ENCODE measurements at places on chromosomes 4 and X.

GRCh38 chrX:8192276-8192675 is 21.2 kb upstream of the VCX2 start:
- DNase-seq, result no peak

GRCh38 chrX:17968367-17968766 is 107.3 kb upstream of the RAI2 start:
- DNase-seq, result no peak

- DNase-seq, result no peak
Measured at GRCh38 chr4:22877486-22878052, 184.8 kb downstream of the GBA3 start.

DNA sequence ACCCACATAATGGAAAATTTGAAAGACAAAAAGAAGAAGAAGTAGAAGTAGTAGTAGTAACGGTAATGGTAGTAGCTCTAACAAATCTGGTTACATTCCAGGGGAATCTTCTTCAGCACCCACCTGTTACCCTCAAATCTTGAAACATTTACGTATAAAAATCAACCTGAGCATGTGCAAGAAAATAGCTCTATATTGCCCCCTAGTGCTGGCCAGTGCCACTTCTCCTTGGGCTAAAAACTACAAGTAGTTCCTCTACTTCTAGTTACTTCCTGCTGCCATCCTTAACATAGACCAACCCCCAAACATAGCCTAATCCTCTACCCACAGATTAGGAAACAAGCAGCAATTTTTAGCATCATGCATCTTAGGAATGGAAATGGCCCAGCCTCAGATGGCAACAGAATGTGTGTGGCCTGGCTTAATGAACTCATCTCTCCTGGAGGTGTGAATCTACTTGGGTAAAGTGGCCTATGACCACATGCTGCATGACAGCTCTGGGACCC is 3.1 kb downstream of the PDGFC start:
- peak; percentile 71 for DNase-seq

DNA sequence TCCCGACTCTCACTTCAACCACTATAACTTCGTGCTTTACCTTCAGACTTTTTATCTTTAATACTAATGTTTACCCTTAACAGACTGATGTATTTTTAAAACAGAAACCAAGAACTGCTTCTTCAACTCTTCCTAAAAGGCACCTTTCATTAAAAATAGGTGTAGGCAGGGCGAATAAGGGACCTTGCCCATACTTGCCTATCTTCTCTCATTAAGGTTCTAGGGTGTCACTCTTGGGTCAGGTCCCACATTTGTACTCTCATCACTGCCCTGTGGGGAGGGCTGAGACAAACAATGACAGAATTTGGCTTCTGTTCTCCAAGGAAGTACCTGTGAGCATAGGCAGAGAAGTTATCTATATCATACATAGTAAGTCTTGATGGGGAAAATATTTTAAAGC is 69.7 kb downstream of the ANKRD50 start:
- no peak for DNase-seq

GRCh38 chr4:118752551-118752950 is 67.4 kb downstream of the METTL14 start:
- DNase-seq, result no peak

DNA sequence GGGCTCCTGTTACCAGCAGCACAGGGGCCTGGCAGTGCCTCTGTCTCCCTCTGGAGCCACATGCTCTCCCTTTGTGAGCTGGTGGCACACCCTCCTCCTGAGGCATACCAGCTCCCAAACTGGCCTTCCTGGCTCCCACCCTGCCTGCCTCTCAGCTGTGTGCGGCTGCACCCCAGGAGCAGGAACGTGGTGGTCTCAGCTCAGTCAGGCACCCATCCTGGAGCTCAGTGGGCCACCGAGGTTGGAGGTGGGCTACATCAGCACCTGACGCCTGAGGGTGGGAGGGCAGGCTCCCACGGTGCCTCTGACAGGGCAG is 85.9 kb upstream of the NKX1-1 start:
- no peak for DNase-seq

GRCh38 chr4:40395908-40396793 is 61.0 kb downstream of the CHRNA9 start:
- no peak for DNase-seq

DNA sequence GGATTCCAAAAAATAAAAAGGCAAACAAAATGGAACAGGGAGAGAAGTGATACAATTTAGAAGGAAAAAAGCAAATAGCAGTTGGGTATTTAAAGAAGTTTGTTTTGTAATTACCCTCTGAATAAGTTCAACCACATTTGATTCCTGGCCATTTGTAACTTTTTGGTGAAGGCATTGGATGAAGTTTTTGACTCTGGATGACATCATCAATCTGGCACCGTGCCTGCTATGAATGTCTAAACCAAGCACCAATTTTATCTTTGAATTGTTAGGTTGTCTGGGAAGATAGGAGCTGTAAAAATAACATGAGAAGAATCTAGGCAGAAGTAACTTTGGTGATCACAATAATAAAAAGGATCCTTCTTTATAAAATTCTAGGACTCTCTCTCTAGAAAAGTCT is 29.5 kb downstream of the TMPRSS11A start:
- no peak for DNase-seq

DNA sequence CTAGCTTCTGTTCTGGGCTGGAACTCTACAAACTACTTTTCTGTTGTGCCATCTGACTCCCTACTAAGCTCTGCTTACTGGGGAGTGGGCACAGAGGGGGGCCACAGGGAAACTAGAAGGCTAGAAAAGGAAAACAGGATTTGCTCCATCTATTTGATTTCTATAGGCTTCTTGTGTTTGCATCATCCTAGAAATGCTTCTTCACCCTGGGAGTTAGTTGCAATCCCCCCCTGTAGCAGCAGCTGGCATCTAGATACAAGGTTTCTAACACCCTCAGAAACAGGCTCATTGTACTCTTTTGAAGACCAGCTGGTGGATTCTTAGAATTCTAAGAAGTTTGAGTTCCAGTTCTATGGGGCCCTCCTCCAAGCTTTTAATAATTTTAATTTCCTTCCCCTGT is 213.4 kb downstream of the TMA16 start:
- DNase-seq, result no peak

DNA sequence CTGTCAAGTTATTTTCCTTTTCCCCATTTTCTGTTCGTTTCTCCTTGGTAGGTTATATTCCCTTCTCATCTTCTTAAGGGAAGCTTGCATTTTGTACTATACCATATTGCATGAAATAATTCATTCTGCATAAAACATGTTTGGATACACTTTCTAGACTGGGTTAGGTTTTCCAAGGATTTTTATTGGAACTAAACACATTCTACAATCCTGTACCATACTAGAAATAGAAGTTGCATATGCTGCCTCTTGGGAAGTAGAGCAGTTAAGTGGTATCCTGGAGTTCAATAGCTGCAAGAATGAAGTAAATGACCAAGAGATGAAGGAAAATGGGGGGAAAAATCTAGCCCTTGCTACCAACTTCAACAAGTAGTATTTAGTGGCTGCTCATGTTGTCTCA is 393.7 kb upstream of the SLIT2 start:
- no peak for DNase-seq

DNA sequence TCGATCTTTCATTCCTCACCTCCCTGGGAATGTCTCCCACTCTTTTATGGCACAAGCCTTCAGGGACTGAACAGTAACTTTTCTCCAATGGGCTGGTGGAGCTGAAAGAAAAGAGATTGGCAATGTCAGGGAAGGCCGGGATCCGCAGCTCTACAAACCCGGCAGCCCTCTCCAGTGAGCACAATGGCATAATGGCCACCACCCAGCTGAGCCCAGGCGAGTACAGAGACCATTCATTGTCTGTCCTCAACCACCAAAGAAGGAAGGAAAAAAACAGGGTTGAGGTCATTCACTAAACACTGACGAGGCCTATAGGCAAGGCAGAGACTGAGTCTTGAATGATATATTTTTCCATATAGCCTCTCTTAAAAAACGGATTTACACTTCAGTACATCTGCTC is 3.6 kb downstream of the GEMIN8 start:
- DNase-seq, result no peak

DNA sequence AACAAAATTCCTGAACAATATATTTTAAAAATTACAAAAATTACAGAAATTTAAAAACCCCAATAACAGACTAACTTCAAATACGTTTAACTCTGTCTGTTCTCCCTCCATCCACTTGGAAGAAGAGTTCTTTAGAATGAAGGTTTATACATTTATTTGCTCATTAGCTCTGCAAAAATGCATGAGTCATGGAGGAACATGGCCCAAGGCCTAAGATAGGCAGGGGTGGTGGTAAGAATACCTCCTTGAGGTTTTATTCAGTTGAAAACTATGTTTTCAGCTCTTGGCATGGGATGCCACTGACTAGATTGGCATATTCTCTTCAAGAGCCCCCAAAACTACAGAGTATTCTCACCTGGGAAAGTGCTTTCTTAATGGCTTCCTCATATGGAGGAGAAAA is 8.8 kb upstream of the LRRC66 start:
- DNase-seq, result no peak

DNA sequence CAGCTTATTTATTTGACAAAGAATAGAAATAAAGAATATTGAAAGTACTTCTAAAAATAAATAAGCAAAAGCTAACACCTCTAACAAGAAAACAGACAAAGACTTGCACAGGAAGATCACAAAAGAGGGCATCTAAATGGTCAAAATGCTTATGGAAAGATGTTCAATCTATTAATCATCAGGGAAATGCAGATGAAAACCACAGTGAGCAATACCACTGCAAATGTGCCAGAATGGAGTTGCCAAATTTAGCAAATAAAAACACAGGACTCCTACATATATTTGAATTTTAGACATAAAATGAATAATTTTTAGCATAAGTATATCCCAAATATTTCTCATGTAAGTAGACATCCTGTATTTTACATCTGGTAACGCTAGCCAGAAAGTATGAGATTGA is 56.1 kb upstream of the HPGD start:
- DNase-seq, result no peak

DNA sequence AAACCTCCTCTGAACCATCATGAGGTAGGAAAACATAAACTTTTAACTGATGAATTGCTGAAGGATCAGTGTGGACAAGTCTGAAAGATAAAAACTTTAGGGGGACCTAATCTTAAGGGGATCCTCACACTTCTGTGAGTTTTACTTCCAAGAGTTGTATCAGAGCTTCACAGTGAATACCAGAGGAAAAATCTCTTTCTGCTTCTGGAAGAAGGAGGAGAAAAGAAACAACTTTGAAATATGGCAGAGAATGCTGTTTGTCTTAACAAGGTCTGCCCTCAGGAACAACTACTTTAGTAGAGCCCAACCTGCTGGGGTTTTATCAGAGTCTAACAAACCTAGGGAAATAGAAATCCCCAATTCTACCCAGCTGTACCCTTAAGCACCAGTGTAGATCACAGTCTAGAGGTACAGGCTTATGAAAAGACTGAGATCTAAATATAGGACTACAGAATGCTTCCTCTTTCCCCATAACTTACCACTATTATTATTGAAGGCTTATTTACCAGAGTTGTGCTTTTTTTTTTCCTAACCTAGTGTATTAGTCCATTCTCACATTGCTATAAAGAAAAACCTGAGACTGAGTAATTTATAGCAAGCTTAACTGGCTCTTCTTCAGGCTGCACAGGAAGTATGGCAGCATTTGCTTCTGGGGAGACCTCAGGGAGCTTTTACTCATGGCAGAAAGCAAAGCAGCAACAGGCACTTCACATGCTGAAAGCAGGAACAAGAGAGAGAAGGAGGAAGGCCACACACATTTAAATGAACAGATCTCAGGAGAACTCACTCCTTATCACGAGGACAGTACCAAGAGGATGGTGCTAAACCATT is 167.9 kb downstream of the CAMK2D start:
- no peak for DNase-seq

- DNase-seq, result no peak
Measured at GRCh38 chrX:135331525-135331924, 22.2 kb downstream of the ETDC start.

DNA sequence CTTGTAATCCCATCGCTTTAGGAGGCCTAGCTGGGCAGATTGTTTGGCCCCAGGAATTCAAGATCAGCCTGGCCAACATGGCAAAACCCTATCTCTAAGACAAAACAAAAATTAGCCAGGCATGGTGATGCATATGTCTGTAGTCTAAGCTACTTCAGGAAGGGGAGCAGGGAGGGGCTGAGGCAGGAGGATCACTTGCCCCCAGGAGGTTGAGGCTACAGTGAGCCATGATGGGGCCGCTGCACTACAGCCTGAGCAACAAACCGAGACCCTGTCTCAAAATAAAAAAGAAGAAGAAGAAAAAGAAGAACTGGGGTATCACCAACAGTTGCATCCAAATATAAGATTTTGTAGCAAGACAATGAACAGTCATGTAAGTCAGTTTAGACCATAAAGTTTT is 47.3 kb upstream of the NFKB1 start:
- DNase-seq, result no peak

DNA sequence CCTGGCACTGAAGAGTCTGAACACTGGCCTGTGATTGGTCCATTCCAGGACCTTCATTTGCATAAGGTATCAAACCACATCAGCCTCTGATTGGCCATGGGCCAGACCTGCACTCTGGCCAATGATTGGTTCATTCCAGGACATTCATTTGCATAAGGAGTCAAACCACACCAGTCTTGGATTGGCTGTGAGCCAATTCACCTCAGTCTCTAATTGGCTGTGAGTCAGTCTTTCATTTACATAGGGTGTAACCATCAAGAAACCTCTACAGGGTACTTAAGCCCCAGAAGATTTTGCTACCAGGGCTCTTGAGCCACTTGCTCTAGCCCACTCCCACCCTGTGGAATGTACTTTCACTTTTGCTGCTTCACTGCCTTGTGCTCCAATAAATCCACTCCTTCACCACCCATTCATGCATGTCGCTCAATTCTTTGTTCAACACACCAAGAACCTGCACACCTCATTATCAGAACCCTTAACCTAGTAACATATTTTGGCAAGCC is 14.2 kb upstream of the HERC5 start:
- no peak for DNase-seq

Data from GM04503 (cell line).